ENCODE measurements at places on chromosomes 6 and 20.

DNA sequence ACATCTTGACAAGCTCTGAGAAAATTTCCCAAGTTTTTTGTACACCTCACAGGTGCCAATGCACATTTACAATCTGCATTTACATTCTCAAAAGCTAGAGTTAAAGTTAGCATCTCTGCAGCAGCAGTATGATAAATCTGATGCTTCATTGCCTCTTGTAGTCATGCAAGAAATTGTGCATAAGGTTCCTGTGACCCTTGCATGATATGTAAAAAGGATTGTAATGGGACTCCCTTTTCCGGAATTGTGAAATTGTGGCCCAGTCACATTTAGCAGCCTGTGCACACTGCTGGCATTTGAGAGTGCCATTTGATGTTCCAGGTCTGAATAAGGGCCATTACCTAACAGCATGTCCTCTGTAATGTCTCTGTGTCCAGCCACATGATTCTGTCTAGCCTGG, 24.1 kb downstream of the HLA-DRB1 start:
- H3K4me1 ChIP-seq: no peaks in the 10 kb centered on the region
- no peaks in the 10 kb centered on the region for H3K36me3 ChIP-seq
- H3K4me3 ChIP-seq: no peak overlapping the region
- DNase-seq: no peak
- H3K27me3 ChIP-seq: no peaks in the 10 kb centered on the region

DNA sequence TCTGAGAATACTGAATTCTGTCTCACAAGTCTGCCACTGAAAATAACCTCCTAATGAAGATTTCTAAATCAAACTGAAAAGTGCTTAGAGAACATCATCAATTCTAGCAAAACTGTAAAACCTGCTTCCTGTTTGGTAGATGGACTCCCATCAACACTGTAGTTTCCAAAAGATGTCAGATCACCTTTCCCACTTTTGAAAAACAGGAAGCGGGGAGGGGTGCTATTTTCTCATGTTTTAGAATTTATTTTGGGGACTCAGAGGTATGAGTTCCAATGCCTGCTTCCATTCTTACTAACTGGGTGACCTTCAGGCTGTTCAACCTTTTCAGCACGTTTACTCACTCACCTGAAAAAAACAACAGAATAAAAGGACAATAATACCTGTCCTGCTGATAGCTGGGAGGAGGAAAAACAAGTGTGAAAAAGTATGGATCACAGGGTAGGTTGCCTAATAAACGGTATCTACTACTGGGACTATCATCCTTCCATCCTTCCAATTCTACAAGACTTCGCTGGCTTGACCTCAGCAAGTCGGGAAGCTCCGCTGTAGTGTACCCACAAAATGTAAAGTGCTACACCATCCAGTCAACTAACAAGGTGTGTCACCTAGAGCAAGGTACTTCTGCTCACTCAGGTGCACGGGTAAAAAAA, 1.1 kb downstream of the ATP5F1E start:
- H3K4me1 ChIP-seq: peaks cover 31% of the 10 kb centered on the region
- H3K27ac ChIP-seq: peak overlapping the region; percentile 72
- no peaks in the 10 kb centered on the region for H3K27me3 ChIP-seq
- peak overlapping the region; percentile 98 for H3K4me3 ChIP-seq
- no peak for DNase-seq

DNA sequence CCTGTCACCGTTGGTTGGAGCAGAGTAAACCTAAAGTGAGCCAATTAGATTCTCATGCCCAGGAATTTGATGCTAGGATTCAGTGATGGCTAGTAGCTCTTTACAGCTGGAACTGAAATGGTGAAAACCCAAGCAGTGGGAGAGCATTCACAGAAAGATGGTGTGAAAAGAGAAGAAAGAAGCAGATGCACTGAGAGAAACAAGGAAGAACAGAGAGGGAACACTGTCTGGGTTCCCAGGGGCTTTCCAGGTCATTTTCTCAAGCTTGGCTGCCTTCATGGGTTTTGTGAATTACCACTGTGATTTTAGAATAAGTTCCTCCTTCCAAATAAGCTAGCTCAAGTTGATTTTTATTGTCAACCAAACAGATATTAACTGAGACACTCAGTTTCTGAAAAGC, 104.1 kb upstream of the AKIRIN2 start:
- no peak for DNase-seq
- no peaks in the 10 kb centered on the region for H3K27me3 ChIP-seq
- H3K4me1 ChIP-seq: no peaks in the 10 kb centered on the region
- no peak overlapping the region for H3K4me3 ChIP-seq
- H3K36me3 ChIP-seq: no peaks in the 10 kb centered on the region
- no peak overlapping the region for H3K27ac ChIP-seq

GRCh38 chr6:14442242-14442641, 324.7 kb downstream of the CD83 start:
- no peaks in the 10 kb centered on the region for H3K4me1 ChIP-seq
- H3K27ac ChIP-seq: no peak overlapping the region
- H3K4me3 ChIP-seq: no peak overlapping the region

- H3K4me3 ChIP-seq: no peak overlapping the region
- H3K27ac ChIP-seq: no peak overlapping the region
- DNase-seq: no peak
- H3K27me3 ChIP-seq: no peaks in the 10 kb centered on the region
- H3K36me3 ChIP-seq: 0 out of 2 replicates have a peak, but pooled peaks cover 3% of the 10 kb centered on the region
Measured at GRCh38 chr6:37482606-37483251, 17.0 kb downstream of the CCDC167 start.

GRCh38 chr20:42553374-42553773, 636.3 kb downstream of the PTPRT start:
- no peaks in the 10 kb centered on the region for H3K36me3 ChIP-seq
- no peak overlapping the region for H3K27ac ChIP-seq
- no peaks in the 10 kb centered on the region for H3K27me3 ChIP-seq
- no peak for DNase-seq

DNA sequence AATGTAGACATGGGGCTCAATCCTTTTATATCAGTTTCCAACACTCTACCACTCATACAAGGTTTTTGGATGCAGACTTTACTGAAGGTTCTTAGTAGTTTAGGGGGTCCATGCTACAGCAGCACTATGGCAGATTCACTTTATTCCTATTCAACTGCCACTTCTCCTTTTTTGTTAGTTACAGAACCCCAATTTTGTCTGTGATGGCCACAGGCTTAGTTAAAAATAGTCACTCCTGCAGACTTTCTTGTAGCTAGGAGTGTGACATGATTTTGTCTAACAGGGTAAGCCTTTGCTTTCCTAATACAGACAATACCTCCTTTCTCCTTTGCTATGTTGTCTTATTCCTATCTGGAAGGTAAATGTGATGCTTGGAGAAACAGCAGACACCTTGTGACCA, 90.0 kb upstream of the SLC24A3 start:
- DNase-seq: no peak
- H3K4me3 ChIP-seq: no peak overlapping the region
- no peaks in the 10 kb centered on the region for H3K4me1 ChIP-seq
- no peaks in the 10 kb centered on the region for H3K27me3 ChIP-seq

GRCh38 chr6:39344821-39345280, 22.3 kb upstream of the KCNK16 start:
- no peak for DNase-seq
- no peak overlapping the region for H3K4me3 ChIP-seq
- no peaks in the 10 kb centered on the region for H3K4me1 ChIP-seq
- no peaks in the 10 kb centered on the region for H3K36me3 ChIP-seq
- H3K27ac ChIP-seq: no peak overlapping the region
- no peaks in the 10 kb centered on the region for H3K27me3 ChIP-seq

GRCh38 chr6:41193171-41193734, 7.7 kb downstream of the TREML2 start:
- DNase-seq: no peak
- no peaks in the 10 kb centered on the region for H3K4me1 ChIP-seq
- no peak overlapping the region for H3K4me3 ChIP-seq
- H3K27me3 ChIP-seq: no peaks in the 10 kb centered on the region
- no peak overlapping the region for H3K27ac ChIP-seq
- no peaks in the 10 kb centered on the region for H3K36me3 ChIP-seq

- no peak within 1 kb of the TSS for H3K4me3 ChIP-seq
- H3K36me3 ChIP-seq: no peaks in the 10 kb centered on the region
- peaks cover 86% of the 10 kb centered on the region for H3K27me3 ChIP-seq
- DNase-seq: no peak
- no peak within 1 kb of the TSS for H3K27ac ChIP-seq
- no peaks in the 10 kb centered on the region for H3K4me1 ChIP-seq
Measured at GRCh38 chr20:31967830-31968249, at the start of gene XKR7. TSS of gene XKR7 (plus strand) at chr20:31968151. CDS start at chr20:31968176, 25 bp downstream.

DNA sequence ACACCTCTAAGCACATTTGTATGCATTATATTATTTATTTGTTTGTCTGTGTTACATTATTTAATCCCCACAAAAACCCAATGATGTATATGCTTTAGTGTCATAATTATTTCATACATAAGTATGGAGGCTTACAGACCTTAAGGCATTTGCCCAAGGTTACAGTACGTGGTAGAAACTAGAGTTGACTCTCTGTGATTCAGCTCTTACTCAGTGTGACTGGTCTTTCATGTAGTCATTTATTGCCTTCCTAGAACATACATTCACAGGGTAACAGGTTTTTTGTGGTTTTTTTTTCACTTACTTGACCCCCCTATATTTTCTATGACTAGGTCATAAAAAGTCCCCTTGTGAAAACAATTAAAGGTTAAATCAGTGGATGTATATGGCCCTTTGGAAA, 566.8 kb downstream of the TFAP2A start:
- H3K4me3 ChIP-seq: no peak overlapping the region
- H3K27ac ChIP-seq: no peak overlapping the region
- H3K4me1 ChIP-seq: no peaks in the 10 kb centered on the region
- H3K27me3 ChIP-seq: no peaks in the 10 kb centered on the region
- no peak for DNase-seq
- H3K36me3 ChIP-seq: no peaks in the 10 kb centered on the region

Data from MM.1S (cell line).